Activated CD8-positive, alpha-beta T cell treated with anti-CD3 and anti-CD28 coated beads for 36 hours (primary cell): ENCODE measurements at places on chromosomes 6 and 20.

GRCh38 chr6:11632231-11632630 is 94.7 kb downstream of the TMEM170B start:
- no peak overlapping the region for H3K27ac ChIP-seq
- H3K27me3 ChIP-seq, result no peaks in the 10 kb centered on the region
- H3K36me3 ChIP-seq, result no peaks in the 10 kb centered on the region
- no peaks in the 10 kb centered on the region for H3K4me1 ChIP-seq
- no peak for DNase-seq

DNA sequence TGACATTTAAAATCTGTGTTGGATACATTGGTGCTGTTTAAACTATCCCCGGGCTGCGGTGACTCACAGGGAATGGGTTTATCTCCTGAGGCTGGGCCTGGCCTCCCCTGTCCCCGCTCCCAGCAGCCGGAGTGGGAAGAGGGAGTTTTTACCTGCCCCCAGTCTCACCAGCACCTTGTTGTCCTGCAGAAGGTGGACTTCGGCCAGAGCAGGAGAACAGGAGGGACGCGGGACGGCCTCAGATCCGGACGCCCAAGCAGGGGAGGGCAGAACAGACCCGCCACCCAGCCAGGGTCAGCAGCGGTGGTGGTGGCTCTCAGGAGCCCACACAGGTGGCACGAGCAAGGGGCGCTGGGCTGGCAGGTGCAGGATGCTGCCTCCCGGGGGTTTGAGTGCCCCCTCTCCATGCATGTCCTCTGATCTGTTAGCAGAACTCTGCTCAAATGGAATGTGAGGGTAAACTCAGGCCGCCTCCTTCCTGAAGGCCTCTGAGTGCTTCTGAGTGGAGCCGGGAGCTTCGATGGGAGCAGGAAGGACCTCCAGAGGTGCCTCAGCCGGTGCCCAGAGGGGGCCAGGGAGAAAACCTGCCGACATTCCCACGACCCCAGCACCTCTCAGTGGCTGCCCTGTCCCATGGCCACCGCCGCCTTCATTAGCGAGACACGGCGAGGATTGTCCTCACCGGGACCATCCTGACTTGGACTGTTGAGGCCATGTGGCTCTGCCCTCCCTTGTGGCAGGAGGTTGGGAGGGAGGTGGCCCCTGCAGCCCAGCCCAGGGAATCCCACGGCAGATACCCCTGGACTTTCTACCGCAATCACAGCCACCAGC is 43.4 kb upstream of the MRGBP start:
- H3K36me3 ChIP-seq, result no peaks in the 10 kb centered on the region
- no peak for DNase-seq
- no peaks in the 10 kb centered on the region for H3K4me1 ChIP-seq
- H3K27ac ChIP-seq, result no peak overlapping the region

GRCh38 chr20:23058240-23058639 is 8.8 kb upstream of the THBD start:
- H3K36me3 ChIP-seq, result no peaks in the 10 kb centered on the region
- DNase-seq, result no peak
- peaks cover 5% of the 10 kb centered on the region for H3K27me3 ChIP-seq
- H3K4me3 ChIP-seq, result no peak overlapping the region

DNA sequence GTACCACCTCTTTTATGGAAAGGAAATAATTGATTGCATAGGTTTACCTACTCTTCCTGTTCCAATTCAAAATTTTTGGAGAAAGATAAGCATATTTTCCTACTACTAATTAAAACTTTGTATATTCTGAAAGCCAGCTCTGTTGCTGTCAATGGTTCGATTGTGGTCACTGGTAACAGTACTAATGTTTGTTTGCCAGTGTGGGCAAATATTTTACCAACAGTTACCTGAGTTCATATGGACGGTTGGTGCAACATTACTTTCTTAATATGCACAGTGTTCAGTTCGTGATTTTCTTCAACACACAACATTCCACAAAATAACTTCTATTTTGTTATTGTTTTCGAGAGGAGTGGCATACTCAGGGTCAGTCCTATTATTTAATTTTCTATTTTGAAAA is 17.1 kb upstream of the CTAGE9 start:
- peaks cover 4% of the 10 kb centered on the region for H3K4me1 ChIP-seq
- H3K27me3 ChIP-seq, result peaks cover 5% of the 10 kb centered on the region
- no peak overlapping the region for H3K4me3 ChIP-seq
- DNase-seq, result no peak
- H3K36me3 ChIP-seq, result no peaks in the 10 kb centered on the region

- H3K27me3 ChIP-seq, result no peaks in the 10 kb centered on the region
- peaks cover 57% of the 10 kb centered on the region for H3K4me1 ChIP-seq
- H3K27ac ChIP-seq, result peak overlapping the region; percentile 93
- no peak for DNase-seq
Measured at GRCh38 chr6:31736768-31737314, 511 bp upstream of the CLIC1 start.

DNA sequence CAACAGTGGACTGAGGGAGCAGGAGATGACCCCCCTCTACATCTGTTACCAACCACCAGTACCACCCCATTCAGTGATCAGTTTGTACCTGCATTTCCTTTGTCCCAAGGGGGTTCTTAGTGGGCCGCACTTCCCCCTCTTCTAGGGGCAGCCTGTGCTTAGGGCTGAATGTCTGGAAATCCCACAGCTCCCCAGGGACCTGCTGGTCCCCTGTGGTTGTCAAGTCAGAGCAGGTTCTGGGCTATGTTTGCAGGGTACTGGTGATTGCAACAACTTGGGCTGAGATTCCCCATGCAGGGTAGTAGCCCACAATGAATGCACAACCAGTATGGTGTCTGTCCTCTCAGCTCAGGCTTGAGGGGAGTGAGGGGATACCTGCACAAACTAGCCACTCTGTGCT is 39.7 kb upstream of the COL10A1 start:
- H3K27me3 ChIP-seq, result no peaks in the 10 kb centered on the region
- H3K36me3 ChIP-seq, result peaks cover 31% of the 10 kb centered on the region
- H3K4me3 ChIP-seq, result no peak overlapping the region
- H3K4me1 ChIP-seq, result no peaks in the 10 kb centered on the region
